GM13977 (cell line): ENCODE measurements at places on chromosomes 7 and 10.

DNA sequence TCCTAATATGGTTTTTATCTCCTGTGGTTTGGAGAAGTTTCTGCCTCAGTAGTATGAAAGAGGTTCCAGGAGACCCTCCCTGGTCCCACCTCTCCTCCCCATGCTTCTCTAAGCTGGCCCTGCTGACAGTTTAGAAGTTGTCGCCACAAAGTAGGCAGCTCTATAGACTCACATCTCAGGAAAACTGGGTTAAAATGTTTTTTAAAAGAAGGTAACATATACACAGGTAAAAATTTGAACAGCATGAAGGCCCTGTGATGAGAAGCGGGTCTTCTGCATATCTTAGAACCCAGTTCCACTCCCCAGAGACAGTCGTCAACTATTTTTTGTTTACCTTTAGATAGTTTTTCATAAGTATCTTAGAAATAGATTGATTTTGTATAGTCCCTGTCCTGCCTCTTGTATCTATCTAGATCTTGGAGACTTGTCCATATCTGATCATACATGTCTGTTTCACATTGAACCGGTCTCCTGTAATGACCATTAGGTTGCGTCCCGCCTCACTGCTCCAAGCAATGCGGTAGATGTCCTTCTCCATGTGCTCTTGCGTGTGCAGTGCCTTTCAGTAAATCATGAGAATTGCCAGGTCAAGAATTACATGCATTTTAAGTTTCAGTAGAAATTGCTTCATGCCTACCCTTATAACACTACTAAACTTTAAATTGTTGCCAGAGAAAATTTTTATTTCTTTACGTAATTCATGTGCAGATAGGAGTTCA lies 2.2 kb downstream of the DUSP5 start:
- DNase-seq = no peak

- no peak for DNase-seq
These were observed 42.0 kb upstream of the PPP2R2D start for GRCh38 chr10:131858583-131859340.

GRCh38 chr10:43109671-43110249 lies 28.5 kb upstream of the CSGALNACT2 start:
- DNase-seq = no peak

GRCh38 chr7:87058744-87059524 lies 520 bp downstream of the ELAPOR2 start:
- DNase-seq = no peak

DNA sequence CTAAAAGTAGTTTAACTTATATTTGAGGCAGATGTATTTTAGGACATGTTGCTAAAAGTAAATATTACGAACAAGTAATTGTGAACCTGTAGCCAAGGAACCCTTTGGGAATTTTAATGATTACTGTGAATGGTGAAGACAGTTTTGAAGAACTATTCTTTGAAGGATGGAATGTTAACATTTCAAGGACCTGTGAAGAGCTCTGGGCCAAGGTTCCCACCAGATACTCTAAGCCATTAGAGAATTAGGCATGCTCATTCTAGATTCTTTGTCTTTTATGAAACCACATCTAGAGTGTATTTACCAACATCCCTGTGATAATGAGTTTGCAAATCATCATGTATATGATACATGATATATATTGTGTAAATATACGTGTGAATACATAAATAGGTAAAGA lies 99.8 kb downstream of the SEPTIN7 start:
- DNase-seq = no peak

DNA sequence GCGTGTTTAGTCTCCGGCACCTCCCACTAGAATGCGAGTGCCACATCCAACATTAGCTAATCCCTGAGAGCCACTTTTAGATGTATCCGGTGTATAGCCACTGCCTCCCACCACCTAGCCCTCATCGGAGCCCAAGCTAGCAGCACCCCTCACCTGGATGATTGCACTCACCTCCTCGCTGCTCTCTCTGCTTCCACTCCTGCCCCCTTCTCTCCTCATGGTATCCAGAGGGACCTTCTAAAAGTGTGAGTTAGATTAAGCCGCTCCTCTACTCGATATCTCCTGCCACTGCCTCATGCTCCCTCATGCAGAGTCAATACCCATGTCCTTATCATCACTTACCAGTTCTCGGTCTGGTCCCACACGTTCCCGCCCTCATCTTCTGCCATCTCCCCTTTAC lies 125.3 kb downstream of the RAB11FIP2 start:
- no peak for DNase-seq

GRCh38 chr7:104412911-104413310 lies 84.5 kb downstream of the LHFPL3 start:
- no peak for DNase-seq

DNA sequence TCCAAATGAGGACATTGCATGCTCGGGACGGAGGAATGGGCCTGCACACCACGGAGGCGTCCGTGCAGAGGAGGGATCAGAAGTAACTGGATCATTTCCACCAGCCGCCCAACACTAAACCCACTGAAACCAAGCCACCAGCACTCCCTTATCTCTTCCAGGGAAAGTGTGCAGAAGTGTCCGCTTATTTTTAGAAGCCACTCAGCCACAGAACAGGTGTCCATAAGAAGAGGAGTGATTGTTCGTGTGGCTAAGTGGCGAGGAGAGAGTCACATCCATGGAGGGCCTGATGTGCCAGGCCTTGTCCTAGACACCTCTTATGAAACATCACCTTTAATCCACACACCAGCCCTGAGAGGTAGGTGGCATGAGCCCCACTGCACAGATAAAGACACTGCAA lies 407.9 kb upstream of the NPVF start:
- DNase-seq = no peak

GRCh38 chr10:106935978-106936451 lies 228.5 kb downstream of the SORCS1 start:
- peak; percentile 44 for DNase-seq

- no peak for DNase-seq
These were observed 8.3 kb upstream of the ZC3HAV1L start for GRCh38 chr7:139043823-139044812.

- DNase-seq = no peak
These were observed 153.3 kb downstream of the ZMYND11 start for GRCh38 chr10:288316-289200.

GRCh38 chr10:6563075-6563474 lies 17.0 kb downstream of the PRKCQ start:
- no peak for DNase-seq

DNA sequence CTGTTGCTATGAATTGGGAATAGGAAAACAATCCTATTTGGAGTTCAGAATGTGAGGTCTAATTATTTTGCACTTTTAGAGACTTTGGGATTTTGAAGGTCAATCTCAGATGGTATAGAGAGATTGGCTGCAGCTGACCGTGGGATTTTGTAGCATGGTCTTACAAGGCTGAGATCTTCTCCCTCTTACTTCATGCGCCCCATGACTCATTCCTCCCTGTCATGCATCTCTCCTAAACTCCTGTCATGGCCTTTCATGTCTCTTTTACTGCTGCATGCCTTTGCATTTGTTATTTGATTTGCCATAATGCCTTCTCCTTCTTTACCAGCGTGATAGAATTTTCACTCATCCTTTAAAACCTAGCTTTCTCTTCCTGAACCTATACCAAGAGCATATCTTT lies 133.1 kb downstream of the BBS9 start:
- no peak for DNase-seq

DNA sequence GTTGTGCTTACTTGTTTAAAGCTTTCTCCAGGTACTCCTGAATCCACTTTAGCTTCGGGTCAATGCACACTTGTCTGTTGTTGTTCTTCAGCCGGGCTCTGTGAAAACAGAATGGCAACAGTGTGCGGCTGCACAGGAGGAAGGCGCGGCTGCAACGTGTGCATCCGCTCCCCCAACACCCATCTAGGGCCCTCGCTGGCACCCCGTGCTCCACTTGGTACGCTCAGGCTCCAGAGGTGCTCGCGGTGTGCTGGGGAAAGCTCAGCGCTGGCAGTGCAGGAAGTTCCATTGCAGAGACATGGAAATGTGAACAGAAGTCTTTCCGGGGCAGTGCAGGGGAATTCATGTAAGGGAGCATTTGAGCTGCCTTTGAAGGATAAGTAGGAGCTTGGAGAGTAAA lies 6.3 kb downstream of the CXCL12 start:
- no peak for DNase-seq

DNA sequence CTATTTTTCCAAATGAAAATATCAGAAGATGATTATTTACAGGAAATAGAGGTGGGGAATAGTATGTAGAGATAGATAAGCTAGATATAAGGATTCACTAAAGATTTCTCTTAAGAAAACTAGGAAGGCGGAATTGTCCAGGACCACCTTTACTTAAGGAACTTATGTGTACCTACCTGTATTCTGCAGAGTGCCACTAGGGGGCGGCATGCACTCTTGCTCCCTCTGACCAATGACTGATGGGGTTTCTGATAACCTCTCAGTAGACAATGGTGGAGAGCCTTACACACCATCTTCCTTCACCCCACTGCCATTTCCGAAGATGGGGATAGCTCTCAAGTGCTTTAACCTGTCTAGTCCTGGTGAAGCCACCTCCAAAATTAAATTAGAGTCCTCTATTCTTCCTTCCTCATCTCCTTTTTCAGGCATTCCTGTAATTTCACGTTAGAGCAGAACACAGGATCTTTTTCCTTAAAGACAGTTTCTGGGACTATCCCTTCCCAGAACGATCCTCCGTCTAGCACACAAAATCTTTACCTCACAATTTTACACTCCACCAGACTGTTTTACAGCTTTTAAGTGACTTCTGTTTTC lies 453.1 kb downstream of the SORCS1 start:
- DNase-seq = peak; percentile 61
